ENCODE measurements at places on chromosomes 7 and 10.

DNA sequence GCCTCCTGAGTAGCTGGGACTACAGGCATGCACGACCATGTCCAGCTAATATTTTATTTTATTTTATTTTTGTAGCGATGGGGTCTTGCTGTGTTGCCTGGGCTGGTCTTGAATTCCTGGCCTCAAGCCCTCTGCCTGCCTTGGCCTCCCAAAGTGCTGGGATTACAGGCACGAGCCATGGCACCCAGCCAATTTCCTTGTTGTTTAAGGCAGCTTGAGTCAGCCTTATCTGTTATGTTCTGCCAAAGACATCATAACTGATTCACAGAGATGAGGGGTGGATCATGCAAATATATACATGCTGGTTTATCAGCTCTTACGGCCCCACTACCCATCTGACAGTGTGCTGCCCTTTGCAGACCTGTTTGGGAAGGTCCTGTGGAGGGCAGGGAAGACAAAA is 826.7 kb downstream of the TYW1 start:
- no peak for DNase-seq

DNA sequence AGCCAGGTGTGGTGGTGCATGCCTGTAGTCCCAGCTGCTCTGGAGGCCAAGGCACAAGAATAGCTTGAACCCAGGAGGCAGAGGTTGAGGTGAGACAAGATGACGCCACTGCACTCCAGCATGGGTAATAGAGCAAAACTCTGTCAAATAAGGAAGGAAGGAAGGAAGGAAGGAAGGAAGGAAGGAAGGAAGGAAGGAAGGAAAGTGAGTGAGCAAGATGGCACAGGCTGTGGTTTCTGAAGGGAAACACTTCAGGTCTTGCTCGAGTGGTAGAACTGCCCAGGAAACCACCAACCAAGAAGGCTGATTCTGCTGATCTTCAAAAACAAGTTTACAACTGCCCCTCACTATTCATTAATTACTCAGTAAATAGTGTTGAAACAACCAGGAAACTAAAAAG is 45.2 kb downstream of the EZH2 start:
- no peak for DNase-seq

- DNase-seq, result no peak
Measured at GRCh38 chr10:125158601-125159485, 1.5 kb downstream of the CTBP2 start.

GRCh38 chr10:112960151-112960681 is 10.2 kb downstream of the TCF7L2 start:
- DNase-seq, result no peak

GRCh38 chr7:141301544-141301943 is 227.7 kb downstream of the TMEM178B start:
- DNase-seq, result no peak

- no peak for DNase-seq
Measured at GRCh38 chr10:77611221-77611620, 26.4 kb downstream of the KCNMA1 start.

GRCh38 chr7:123210986-123211385 is 11.2 kb upstream of the SLC13A1 start:
- no peak for DNase-seq

DNA sequence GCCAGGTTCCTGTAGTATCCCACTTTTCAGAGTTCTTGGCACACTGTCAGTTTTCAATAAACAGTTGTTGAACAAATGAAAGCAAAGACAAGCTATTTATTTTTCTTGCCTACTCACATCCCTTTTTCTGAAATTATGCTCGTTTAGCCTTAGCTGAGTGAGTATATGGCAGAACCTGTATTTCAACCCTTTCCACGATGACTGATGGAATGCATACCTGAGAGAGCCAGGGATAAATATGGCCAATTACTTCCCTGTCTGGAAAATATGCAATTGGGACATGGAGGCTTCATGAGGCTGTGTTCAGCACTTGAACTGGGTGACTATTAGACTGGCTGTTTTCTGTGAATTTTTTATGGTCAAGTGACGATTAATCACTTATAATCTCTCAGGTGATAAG is 144.5 kb upstream of the POT1 start:
- no peak for DNase-seq
